Endothelial cell of umbilical vein (primary cell): ENCODE measurements at places on chromosomes 16 and 17.
A peak's percentile ranks its signal among the peaks of the same experiment; 100 is the strongest.

DNA sequence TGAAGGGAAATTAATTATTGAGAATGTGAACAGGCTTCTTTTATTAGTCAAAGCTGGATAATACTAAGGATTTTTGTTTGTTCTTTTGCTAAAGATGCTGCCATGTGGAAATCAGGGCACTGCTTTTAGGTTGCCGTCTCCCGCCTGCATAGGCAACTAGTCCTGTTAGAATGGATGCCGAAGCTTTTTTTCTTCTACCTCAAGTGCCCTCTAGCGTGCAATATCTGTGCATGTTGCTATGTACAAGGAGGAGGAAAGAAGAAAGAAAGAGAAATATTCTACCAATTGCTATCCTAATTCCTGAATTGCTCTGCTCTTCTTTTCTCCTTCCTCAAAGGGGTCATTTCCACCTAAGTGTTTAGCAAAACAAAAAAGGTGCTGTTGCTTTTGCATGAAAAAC is 5.2 kb upstream of the CDH8 start:
- DNase-seq, result no peak

DNA sequence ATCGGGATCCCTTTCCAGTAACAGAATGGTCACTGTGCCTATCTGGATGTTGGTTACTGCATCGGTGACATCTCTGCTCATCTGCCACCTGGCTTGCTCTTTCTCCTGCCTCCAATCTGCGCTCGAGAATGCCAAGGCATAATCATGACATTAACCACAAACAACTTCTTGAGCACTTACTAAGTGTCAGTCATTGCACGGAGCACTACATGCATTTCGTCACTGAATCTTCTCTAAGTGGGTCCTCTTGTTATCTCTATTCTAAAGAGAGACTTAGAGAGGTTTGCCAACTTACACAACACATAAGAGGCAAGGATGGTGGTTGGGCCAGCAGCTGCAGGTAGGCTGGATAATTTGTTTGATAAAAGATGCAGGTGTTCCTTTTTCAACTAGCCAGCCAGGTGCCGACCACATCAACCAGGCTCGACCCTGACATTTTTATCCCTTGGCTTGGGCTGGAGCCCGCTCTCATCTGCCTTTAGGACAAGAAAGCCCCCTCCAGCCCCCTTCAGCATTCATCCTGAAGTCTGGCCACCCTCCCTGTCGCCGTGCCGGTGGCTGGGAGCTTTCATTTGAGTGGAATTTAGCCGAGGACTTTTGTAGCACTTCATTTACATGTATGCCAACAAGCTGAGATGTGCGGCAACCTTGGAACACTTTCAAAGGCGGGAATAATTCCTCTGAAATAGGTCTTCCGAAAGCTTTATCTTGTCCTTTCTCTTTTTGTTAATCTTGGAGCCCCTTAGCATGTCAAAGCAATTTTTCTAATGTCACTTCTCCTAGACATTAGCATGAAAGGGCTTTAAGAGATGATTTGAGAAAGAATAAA is 89.3 kb upstream of the NKD1 start:
- no peak for DNase-seq

- no peak for DNase-seq
Measured at GRCh38 chr17:43372273-43372911, 26.4 kb upstream of the ARL4D start.

DNA sequence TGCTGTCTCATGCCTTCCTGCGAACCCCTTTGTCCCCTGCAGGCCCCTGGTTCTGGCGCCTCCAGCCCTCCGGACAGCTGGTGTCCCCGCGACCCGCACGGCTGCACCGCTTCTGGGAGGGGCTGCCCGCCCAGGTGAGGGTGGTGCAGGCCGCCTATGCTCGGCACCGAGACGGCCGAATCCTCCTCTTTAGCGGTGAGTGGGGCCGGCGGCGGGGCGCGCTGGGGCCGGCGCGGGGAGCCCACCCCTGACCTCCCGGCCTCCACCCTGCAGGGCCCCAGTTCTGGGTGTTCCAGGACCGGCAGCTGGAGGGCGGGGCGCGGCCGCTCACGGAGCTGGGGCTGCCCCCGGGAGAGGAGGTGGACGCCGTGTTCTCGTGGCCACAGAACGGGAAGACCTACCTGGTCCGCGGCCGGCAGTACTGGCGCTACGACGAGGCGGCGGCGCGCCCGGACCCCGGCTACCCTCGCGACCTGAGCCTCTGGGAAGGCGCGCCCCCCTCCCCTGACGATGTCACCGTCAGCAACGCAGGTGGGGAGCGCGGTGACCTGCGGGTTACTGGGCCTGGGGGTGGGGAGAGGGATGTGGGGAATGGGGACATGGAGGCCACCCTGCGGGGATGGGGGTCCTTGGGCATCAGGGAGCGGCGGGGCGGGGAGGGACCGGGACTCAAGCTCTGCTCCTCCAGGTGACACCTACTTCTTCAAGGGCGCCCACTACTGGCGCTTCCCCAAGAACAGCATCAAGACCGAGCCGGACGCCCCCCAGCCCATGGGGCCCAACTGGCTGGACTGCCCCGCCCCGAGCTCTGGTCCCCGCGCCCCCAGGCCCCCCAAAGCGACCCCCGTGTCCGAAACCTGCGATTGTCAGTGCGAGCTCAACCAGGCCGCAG is 7.1 kb upstream of the IL32 start:
- DNase-seq, result no peak

- no peak for DNase-seq
Measured at GRCh38 chr16:6558126-6558525, 774.5 kb upstream of the RBFOX1 start.

DNA sequence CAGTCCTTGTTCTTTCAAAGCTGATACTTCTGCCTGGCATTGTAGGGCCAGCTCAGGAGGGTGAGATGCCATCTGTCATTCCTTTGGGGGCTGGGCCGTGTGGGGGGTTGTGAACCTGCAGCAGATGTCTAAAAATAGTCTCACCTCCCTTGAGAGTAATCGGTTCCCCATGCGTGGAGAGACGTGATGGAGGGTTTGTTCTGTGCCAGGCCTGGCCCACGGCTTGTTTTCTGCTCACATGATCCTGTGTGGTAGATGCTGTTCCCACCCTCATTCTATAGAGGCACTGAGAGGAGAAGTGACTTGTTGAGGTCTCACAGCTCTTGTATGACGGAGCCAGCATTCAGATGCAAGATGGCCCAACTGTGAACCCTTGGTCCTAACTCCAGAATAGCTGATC is 4.6 kb downstream of the IRF8 start:
- DNase-seq, result no peak

- no peak for DNase-seq
Measured at GRCh38 chr17:30476726-30477082, 504 bp upstream of the GOSR1 start.

DNA sequence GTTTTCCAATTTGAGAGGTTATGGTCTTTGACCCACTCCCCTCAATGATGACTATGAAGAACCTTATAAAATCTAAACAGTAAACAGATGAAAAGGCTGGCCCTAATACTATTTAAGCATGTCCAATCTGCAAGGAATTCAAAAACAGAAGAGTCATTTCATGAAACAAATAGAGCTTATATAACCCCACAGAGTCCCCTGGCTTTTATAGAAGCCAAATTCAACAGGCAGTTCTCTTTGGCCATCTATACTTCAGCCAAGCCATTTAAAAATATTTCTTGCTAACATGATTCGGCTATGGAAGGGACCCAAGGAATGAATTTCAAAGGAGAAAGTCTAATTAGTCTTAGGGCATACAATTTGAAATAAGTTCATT is 43.4 kb downstream of the SPOP start:
- DNase-seq, result no peak

- no peak for DNase-seq
Measured at GRCh38 chr17:73494950-73495349, 149.3 kb downstream of the SDK2 start.

GRCh38 chr16:87744750-87745514 is 20.9 kb downstream of the KLHDC4 start:
- no peak for DNase-seq

GRCh38 chr16:86768228-86768791 is 190.0 kb downstream of the FOXL1 start:
- no peak for DNase-seq

- DNase-seq, result no peak
Measured at GRCh38 chr17:46890638-46891037, 32.3 kb upstream of the GOSR2 start.

- peak; percentile 65 for DNase-seq
Measured at GRCh38 chr17:6910987-6911603, 79.6 kb upstream of the TEKT1 start.

DNA sequence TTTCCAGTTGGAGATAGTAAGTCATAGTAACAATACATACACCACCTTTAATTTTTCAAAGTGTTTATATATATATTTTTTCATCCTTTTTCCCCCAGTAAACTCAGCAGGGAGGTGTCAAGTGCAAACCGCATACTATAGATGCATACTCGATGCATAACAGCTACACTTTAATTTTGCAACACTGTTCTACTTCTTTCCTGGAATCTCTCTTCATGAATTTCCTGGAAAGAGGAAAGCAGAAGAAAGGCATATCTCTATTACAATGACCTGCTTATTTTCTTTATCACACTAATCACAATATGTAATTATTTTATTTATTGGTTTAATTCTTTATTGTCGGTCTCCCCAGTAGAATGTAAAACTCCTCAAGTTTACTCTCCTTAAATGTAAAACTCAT is 140.0 kb downstream of the SNX11 start:
- no peak for DNase-seq

GRCh38 chr17:58755577-58756245 is at the start of gene PPM1E:
Gene PPM1E, plus strand, starts transcription at chr17:58755854.
- peak; percentile 48 for DNase-seq

- no peak for DNase-seq
Measured at GRCh38 chr16:280005-280460, 358 bp upstream of the ARHGDIG start.

GRCh38 chr16:67673712-67674580 is 7.3 kb downstream of the C16orf86 start:
- DNase-seq, result peak; percentile 93

DNA sequence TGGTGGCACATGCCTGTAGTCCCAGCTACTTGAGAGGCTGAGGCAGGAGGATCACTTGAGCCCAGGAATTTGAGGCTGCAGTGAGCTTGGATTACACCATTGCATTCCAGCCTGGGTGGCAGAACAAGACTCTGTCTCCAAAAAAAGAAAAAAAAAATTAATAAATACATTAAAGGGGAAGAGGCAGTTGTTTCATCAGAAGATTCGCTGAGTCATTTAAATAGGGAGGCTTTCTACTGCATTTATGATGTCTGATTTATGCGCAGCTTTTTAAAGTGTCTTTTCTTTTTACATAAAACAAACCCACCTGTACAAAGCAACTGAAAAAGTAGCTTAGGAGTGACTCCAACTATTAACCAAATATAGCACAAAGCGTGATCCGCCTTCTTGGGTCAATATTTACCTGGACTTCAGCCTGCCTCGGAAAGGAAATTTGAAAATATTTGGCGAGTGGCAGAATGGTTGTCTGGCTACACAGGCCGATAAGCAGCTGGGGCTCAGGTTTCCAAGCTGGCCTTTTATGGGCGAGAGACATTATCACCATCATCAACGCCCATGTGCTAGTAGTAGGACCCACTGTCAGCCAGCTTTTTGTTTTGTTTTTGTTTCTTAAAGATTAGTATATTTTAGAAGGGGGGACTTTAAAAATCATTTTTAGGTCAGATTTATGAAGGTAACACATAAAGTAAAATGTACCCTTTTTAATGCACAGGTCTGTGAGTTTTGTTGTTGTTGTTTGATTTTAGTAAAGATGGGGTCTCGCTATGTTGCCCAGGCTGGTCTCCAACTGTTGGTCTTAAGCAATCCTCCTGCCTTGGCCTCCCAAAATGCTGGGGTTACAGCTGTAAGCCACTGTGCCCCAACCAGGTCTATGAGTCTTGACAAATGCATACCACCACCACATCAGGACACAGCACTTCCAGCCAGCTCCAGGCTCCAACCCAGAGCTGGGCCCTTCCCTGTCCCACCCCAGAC is 42.5 kb upstream of the RASD1 start:
- DNase-seq, result peak; percentile 17

DNA sequence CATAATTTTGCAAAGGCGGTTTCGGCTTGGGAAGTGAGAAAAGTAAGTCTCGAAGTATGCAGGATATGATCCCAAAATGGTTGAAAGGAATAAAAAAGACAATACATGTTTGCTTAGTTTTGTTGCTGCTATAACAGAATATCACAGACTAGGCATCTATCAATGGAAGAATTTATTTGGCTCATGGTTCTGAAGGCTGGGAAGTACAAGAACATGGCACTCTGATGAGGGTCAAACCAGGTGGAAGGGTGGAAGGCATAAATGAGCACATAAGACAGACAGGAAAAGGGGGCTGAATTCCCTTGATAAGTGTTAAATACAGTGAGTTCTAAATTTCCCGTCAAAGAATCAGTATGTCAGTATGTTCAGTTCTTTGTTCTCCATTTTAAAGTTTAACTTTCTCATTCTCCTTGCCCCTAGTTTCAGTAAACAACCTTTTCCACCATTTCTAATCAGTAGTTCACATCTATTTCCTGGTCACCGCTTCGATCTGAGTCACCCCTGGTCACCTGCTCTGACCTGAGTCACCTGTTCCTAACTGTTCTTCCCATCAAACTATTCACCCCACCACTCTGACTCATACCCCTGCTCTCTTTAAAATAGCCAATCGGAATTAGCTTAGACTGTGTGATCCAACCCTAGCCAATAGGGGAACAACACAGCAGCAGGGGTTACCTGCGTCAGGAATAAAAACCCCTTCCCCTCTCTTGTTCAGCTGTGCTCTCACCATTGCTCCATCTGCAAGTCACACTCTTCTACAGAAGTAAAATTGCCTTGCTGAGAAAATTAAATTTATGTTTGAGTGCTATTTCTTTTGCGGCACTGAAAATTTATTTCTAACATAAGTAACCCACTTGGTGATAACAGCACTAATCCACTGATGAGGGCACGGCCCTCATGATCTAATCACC is 240.8 kb downstream of the STX8 start:
- DNase-seq, result no peak

- no peak for DNase-seq
Measured at GRCh38 chr17:83080858-83081683, 1.7 kb downstream of the METRNL start.

- DNase-seq, result no peak
Measured at GRCh38 chr16:85610059-85610445, 3.1 kb upstream of the GSE1 start.

- peak; percentile 98 for DNase-seq
Measured at GRCh38 chr17:2172077-2172851, 117.4 kb downstream of the HIC1 start.

DNA sequence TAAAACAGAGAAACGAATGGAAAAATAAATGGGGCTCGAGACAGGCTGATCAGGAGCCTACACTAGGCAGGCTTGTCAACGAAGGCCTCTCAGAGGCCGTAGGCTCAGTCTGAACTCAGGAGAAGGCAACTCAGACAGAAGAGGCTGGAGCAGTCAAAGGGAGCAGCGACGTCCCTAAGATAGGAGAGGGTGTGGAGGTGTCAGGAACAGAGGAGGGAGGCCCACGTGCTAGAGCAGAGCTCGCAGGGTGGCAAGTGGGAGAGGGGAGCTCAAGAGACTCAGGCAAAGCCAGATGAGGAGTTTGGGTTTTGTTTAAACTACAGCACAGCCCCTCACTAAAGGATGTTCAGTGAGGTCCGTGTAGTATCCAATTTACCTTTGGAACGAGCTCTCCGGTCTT is 32.7 kb downstream of the LRRC75A start:
- no peak for DNase-seq

GRCh38 chr17:420479-421175 is 68.0 kb upstream of the RPH3AL start:
- DNase-seq, result no peak
